NCI-H524 treated with DMSO at 0.1 percent for 48 hours (cell line): ENCODE measurements at places on chromosomes 4 and X.

DNA sequence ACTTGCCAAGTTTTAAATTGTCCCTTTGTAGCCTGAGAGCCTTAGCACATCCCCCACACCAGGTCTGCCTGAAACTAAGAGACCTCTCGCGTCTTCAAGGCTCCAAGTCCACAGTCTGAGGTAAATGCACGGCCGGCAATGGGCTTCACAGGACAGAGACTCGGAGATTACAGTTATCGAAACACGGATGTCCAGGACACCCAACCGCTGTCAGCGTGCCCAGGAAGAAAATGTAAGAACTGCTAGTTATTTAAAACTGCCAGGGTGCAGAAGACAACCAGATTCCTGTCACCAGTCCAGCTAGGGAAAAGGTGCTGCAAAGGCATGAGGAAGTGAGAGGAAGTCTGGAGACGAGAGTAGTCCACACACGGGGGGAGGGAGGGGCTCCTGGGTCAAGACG is 28.9 kb downstream of the ZNF827 start:
- no peak for DNase-seq

- no peak for DNase-seq
Measured at GRCh38 chrX:16018291-16018690, 105.1 kb upstream of the GRPR start.

GRCh38 chr4:41851621-41852020 is 83.6 kb upstream of the TMEM33 start:
- DNase-seq: no peak

- no peak for DNase-seq
Measured at GRCh38 chr4:158777423-158778155, 8.8 kb downstream of the FNIP2 start.

- DNase-seq: no peak
Measured at GRCh38 chrX:16119353-16120220, 3.8 kb upstream of the GRPR start.
